ENCODE measurements at places on chromosomes 13 and 19.

GRCh38 chr13:54241719-54242118 is 1213.1 kb downstream of the OLFM4 start:
- no peak for DNase-seq

- DNase-seq, result no peak
Measured at GRCh38 chr13:111139873-111140561, 24.9 kb downstream of the ARHGEF7 start.

DNA sequence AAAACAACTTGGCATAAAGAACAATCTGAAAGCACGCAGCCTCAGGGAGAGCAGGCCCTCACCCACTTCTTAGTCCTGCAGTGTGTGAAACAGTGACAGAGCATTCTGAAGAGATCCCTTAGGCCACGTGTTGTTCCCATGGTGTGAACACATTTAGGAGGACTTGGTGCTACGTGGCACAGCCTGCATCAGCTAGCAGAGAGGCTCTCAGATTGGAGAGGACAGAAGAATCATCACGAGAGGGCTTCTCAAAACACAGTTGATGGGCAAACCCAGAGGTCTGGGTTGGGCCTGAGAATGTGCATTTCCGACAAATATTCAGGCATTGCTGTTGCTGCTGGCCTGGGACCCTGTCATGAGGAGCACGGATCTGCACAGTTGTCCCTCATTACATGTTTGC is 26.1 kb upstream of the TFDP1 start:
- DNase-seq, result no peak

DNA sequence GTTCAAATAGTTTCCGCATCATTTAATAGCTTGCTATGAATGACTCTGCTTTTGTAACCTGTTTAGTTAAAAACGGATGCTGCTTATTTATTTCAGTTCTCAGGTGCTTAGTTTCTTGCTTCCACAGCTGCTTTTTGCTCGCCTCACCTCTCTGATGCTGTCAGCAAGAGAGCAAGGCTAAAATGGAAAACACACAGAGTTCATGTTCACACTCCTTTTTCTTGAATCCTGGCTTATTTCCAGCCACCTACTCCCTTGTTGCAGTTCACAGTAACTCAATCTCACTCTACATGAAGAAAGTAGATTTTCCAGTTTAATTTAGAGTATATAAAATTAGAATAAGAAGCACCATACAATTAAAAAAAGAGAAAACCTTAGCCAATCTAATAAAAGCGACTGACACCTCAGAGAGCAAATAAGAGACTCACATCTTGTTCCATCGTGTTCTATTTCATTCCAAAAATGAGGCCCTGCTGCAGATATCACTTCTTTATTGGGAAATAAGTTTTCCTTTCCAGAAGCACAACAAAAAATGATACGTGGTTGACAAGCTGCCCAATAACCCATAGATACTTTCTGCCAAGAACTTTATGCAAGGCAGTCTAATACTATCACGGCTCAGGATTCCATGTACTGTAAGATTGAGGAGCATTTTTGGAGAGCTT is 326.1 kb upstream of the SLITRK1 start:
- DNase-seq, result no peak

GRCh38 chr13:33575378-33575777 is 242.6 kb upstream of the RFC3 start:
- no peak for DNase-seq

DNA sequence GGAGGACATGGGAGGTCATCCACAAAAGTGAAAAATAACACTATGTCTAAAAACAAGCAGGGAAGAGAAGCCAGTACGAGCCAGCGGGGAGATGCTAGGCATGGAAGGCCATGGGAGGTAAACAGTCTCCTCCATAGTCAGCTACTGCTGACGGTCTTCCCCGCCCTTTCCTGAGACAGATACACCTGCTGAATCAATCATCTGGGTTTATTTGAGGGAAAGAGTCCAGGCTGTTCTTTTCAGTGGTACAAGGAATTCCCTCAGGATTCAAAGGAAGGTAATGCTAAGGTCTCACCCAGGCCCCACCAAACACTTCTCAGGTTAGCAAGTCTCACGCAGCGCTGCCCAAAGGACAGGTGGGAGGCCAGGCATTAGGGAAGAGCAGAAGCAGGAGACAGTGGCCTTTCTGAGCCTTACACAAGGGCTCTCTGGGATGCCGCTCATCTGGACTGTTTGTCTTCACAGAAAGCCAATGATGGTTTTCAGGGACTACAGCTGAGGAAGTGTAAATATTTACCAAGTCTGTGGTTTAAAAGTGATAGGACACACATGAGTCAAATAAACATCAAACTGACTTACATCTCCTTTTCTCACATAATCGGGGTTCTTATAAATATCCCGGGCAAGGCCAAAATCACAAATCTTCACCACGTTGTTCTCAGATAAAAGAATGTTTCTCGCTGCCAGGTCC is 173.9 kb downstream of the FLT1 start:
- peak; percentile 54 for DNase-seq
